ENCODE measurements at places on chromosomes 3 and 15. TPM values are rescaled to one million over a fixed set of nuclear protein-coding genes. Genes with fewer than 3 reads are reported as not detected.

The AGBL1 gene
- not detected for total RNA-seq

GRCh38 chr3:89925976-89926375 lies 818.6 kb downstream of the EPHA3 start:
- DNase-seq = no peak

- no peak for DNase-seq
Observed at GRCh38 chr3:134239538-134239937, 11.1 kb downstream of the RYK start.

DNA sequence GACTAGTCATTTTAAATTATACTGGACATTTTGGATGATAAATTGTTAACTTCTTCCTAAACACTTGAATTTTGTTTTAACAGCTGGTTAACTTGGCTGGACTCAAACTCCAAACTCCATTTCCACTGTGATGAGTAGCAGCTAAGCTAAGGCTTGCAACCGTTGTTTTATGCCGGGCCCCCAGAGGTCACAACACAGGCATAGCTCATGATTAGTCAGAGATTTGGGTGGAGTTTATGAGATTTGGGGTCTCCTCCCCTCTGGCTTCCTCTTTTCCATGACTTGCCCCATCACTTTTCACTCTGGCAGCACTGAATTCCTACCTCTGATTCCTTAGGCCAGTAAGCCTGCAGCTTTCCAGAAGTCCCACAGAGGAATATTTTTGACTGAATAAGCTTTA lies 12.8 kb downstream of the THAP10 start:
- no peak for DNase-seq

DNA sequence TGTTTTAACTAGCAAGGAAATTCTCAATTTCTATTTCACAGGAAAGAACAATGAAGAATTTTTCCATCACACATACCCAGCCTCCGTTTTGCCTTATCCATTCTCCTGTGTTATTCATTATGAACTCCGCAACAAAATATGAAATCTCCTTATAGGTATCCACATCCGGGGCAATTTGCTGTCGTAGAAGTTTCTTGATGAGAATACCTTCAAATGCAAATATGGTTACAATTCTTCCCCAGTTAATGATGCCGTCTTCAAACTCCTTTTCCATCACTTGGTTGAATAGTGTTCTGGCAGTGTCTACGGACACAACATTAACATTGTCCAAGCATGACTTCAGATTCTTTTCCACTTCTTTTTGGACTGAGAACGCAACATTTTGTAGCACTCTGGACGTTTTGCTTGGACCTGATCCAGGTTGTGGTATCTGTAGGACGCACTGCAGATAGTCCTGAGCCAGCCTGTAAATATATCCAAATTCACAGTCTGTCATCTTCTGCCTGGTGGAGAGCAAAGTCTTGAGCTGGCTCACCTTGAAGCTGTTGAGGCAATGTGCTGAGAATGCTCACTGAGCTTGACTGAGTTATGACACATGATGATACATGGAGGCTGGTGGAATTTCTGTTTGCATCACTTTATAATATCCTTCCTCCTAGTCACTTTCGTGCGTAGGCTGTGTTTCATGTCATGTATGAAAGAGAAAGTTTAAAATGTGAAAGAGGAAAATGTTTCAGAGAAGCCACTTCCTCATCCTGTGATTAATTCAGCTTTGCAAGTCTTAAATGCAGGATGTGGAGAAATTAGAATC lies at the start of gene BCL2A1:
Gene BCL2A1 (minus strand): TSS at position 573 of the 811 bp plus-strand sequence. CDS start 77 bp downstream, at position 496.
- DNase-seq = no peak

The TLE3 gene
- 13.4 TPM for total RNA-seq

DNA sequence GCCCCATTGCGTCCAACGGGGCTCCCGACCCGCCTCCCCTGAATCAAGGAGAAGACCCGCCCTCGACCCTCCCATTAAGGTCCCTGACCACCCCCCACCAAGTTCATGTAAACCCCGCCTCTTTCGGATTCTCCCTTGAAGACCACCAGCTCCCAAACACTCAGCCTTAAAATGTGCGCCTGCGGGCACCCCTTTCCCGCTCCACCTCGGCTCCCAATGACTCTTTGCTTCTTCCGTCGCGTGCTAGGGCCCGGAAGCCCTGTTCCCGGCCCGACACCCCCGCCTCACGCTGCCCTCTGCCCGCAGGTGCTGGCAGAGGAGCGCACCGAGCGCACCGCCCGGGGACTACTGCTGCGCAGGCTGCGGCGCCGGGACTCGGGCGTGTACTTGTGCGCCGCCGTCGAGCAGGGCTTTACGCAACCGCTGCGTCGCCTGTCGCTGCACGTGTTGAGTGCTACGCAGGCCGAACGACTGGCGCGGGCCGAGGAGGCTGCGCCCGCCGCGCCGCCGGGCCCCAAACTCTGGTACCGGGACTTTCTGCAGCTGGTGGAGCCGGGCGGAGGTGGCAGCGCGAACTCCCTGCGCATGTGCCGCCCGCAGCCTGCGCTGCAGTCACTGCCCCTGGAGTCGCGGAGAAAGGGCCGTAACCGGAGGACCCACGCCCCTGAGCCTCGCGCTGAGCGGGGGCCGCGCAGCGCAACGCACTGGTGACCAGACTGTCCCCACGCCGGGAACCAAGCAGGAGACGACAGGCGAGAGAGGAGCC lies 2.7 kb upstream of the LSMEM2 start:
- no peak for DNase-seq

The APOD gene
- 322 TPM for total RNA-seq

DNA sequence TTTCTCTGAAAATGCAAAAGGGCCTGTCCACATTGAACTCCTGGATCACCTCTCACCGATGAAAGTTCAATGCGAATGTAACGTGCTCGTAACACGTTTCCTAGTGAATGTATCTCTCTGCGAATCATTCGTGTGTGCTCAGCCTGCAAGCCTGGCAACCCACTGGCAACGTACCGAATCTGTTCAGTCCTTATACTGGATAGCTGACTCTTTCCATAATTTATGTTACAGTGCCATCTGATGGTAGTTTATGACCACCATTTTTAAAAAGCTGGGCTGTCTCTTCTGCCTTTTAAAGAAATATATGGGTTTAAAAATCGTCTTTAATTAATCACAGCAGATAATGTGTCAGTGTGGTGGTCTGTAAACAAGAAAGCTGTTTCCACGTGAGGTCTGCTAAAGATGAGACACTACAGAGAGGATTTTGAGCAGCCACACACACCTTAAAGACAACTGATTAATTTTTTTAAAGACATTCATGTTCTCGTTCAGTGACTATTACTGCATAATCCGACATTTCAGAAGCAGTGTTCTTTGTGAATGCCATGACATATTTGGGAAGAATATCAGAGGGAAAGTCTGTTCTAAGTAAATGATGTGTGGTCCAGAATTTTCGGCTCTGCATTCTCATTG lies 69.4 kb upstream of the FOXP1 start:
- DNase-seq = peak; percentile 54

The ITIH3 gene
- total RNA-seq = 0.35 TPM

The KIF7 gene
- 1.9 TPM for total RNA-seq

DNA sequence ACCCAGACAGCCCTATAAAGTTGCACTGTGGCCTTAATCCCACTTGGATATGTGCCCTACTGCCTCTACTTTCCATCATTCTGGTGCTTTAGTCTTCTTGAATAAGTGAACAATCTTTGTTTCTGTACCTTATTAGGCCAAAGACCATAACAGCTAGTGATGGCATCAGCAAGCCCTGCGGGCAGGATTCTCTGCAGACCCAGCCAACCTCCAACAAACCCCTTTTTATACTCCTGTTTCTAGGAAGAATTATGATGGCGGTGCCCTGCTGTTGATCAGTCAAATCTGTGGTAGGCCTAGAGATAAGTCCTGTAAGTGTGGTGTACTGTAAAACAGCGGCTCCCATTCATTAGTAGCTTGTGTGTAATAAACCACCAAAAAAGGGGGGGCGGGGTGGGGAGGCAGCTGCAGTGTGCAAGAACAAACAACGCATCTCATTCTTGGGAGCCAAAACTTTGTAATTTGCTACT lies 40.5 kb downstream of the SOX2 start:
- no peak for DNase-seq

The ARPP21 gene
- not detected for total RNA-seq

The CFAP100 gene
- total RNA-seq = not detected

DNA sequence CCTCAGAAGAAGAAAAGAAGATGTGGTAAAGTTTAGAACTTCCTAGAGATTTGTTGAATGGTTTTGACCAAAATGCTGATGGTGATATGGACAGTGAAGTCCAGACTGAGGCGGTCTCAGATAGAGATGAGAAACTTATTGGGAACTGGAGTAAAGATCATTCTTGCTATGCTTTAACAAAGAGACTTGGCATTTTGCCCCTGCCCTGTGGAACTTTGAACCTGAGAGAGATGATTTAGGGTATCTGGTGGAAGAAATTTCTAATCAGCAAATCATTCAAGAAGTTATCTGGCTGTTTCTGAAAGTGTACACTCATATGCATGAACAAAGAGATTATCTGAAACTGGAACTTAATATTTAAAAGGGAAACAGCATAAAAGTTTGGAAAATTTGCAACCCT lies 505.2 kb downstream of the NSUN3 start:
- no peak for DNase-seq

DNA sequence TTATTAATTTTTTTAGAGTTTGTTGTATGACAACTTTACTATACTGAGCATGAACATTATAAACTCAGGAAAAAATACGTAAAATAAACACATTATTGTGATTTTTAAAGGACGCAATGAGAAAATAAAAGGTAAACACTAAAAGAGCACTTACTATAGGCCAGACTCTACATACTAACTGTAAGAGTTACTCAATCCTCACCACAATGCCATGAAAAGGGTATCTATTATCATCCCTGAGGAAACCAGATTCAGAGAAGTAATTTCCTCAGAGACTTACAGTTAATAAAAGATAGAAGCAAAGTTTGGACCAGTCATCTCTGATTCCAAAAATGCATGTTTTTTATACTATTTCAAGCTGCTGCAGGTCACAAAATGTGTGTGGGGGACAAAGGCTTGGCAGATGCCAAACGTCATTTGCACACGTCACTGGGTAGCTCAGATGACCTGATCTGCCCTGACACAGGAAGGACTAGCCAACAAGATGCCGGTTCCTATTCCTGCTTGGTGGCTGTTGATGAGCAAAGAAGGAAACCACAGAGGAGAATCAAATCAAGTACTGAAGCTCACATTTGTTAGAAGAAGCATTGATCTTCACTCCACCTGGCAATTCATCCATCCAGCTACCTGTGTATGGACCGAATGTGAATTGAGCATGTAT lies 42.3 kb downstream of the KLHL6 start:
- no peak for DNase-seq

The GOLGA6A gene
- not detected for total RNA-seq

The ALPK3 gene
- 114 TPM for total RNA-seq

The GOLGA6L10 gene
- 0.11 TPM for total RNA-seq

DNA sequence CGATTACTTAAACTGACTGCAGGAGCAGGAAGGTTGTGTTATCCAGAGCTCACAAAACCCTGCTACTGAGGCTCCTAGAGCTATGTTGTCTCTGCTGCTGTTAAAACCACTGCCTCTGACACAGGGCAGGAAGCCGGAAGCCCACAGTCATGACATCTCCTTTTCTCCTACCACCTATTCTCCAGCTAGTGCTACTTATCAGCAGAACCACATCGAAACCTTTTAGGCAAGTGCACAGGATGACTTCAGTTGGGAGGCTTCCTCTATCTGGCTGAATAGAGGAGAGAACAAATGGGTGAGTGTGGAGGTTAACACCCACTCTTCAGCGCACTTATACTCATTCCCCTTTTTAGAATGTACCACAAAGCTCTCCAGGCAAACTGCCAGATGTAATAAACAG lies 638.0 kb downstream of the OTOL1 start:
- DNase-seq = no peak

The NANOGP8 gene
- not detected for total RNA-seq

- DNase-seq = peak; percentile 48
Observed at GRCh38 chr3:148790851-148791735, 36.5 kb upstream of the CPB1 start.

DNA sequence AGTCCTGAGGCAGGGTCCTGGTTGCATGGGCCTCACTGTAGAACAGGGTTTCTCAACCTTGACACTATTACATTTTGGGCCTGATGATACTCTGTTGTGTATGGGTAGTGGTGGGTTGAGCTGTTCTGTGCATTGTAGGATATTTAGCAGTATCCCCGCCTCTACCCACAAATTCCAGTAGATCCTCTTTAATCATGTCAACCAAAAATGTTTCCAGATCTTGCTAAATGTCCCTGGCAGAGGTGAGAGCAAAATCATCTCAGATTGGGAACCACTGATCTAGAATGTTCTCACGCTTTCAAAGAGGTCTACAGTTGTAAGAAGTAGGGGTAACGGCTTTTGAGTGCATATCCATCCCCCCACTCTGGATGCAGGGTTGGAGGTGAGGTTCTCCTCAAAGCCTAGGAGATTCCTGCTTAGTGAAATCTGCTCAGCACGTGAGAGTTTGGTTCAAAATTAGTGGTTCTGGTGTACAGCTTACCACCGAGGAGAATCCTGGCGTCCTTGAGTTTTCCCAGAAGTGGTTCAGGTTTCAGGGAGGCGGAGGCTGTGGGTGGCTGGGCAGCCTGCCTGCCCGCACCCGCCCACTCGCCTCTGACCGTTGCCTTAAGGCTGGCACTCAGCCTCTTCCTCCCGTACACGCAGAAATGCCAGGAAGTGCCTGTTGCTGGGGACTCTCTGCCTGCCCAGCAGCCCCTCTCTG lies 5.3 kb downstream of the ACVR2B start:
- peak; percentile 63 for DNase-seq

The FXR1 gene
- total RNA-seq = 285 TPM

- no peak for DNase-seq
Observed at GRCh38 chr3:128112357-128112968, 11.1 kb downstream of the RUVBL1 start.

The SLC2A2 gene
- total RNA-seq = not detected
